Breast epithelium (tissue), 4 donors: ENCODE measurements at places on chromosomes 16 and 17. TPM values are rescaled to one million over a fixed set of nuclear protein-coding genes. Genes with fewer than 3 reads are reported as not detected.

DNA sequence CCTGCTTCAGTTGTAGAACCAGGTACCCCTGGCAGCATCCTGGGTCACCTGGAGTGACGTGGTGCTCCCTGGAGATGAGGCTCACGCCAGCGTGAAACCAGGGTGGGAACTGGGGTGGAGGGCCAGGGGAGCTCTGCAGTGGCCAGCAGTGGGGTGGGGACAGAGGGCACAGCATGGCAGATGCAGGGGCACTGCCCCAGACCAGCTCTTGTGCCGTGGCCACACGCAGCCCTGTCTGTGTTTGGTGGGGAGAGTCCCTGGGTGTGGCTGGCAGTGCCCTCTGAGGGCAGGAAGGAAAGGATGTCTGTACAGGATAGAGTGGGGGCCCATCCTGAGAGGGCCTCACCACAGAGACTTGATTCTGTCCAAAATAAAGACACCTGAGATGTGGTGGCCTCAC lies 24.5 kb downstream of the ZNF750 start:
- no peaks in the 10 kb centered on the region for H3K27me3 ChIP-seq
- no peaks in the 10 kb centered on the region for H3K4me1 ChIP-seq
- no peaks in the 10 kb centered on the region for H3K36me3 ChIP-seq
- H3K27ac ChIP-seq: no peak overlapping the region

The ZFHX3 gene
- 10.8 TPM for total RNA-seq

GRCh38 chr17:4327606-4328005 lies 38.9 kb downstream of the UBE2G1 start:
- peaks cover 13% of the 10 kb centered on the region for H3K4me1 ChIP-seq
- no peak for DNase-seq
- H3K36me3 ChIP-seq: no peaks in the 10 kb centered on the region
- H3K4me3 ChIP-seq: no peak overlapping the region
- no peaks in the 10 kb centered on the region for H3K27me3 ChIP-seq

DNA sequence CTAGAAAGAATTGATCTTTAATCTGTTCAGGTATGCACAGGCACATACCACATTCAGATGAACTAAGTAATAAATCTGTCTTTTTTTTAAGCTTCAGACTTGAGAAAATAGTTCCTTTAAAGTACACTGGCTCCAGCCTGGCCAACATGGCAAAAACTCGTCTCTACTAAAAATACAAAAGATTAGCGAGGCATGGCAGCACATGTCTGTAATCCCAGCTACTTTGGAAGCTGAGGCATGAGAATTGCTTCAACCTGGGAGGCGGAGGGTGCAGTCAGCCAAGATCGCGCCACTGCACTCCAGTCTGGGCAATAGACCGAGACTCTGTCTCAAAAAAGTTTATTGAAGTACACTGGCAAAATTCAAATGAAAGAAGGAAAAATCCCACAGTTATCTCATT lies 111.0 kb upstream of the NETO2 start:
- H3K36me3 ChIP-seq: no peaks in the 10 kb centered on the region
- no peak overlapping the region for H3K27ac ChIP-seq
- no peaks in the 10 kb centered on the region for H3K4me1 ChIP-seq

DNA sequence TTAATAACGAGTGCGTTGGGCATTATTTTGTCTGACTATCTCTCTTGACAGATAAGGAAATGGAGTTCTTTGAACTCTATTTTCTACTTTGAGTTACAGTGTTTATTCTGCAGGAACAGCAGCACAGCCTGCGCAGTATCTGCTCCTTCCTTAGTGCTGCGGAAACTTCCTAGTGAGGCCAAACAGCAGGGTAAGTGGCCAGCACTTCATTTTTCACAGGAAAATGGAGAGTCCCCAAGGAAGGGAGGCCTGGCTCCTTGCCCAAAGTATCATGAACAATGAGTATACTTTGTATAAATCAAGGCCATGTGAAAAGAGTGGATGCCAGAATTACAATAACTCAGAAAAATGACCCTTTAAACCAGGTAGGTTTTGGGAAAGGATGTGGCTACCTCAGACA lies 140.6 kb downstream of the VPS53 start:
- no peak overlapping the region for H3K27ac ChIP-seq
- no peaks in the 10 kb centered on the region for H3K36me3 ChIP-seq
- H3K4me1 ChIP-seq: no peaks in the 10 kb centered on the region
- no peak overlapping the region for H3K4me3 ChIP-seq

DNA sequence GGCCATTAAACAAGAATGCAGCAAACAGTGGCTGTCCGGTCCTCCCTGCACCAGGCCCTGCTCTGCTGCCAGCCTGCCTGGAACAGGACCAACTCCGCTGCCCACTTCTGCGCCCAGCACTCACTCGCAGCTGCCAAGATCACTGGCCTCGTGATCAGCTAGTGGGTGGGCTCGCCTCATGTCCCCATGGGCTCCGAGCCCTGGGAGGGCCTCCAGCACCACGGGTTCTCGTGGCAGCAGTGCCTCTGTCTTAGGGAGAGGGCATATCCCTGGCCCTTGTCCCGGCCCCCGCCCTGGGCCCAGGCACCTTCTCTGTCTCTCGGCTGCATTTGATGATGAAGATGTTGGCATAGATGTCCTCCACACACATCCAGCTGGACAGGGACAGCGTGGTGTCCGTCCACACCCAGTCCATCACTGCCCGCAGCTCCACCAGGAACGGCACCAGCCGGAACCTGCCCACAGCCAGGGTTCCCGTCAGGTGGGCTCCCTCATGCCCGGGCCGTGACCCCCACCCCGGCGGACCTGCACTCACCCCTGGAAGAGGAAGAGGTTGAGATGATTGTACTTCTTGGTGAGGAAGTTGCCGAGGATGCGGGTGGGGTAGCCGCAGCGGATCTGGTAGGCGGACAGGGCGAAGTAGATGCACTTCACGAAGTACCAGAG lies 13.1 kb downstream of the CTU2 start:
- no peak overlapping the region for H3K4me3 ChIP-seq
- H3K36me3 ChIP-seq: peaks cover 21% of the 10 kb centered on the region
- DNase-seq: no peak
- no peak overlapping the region for H3K27ac ChIP-seq

DNA sequence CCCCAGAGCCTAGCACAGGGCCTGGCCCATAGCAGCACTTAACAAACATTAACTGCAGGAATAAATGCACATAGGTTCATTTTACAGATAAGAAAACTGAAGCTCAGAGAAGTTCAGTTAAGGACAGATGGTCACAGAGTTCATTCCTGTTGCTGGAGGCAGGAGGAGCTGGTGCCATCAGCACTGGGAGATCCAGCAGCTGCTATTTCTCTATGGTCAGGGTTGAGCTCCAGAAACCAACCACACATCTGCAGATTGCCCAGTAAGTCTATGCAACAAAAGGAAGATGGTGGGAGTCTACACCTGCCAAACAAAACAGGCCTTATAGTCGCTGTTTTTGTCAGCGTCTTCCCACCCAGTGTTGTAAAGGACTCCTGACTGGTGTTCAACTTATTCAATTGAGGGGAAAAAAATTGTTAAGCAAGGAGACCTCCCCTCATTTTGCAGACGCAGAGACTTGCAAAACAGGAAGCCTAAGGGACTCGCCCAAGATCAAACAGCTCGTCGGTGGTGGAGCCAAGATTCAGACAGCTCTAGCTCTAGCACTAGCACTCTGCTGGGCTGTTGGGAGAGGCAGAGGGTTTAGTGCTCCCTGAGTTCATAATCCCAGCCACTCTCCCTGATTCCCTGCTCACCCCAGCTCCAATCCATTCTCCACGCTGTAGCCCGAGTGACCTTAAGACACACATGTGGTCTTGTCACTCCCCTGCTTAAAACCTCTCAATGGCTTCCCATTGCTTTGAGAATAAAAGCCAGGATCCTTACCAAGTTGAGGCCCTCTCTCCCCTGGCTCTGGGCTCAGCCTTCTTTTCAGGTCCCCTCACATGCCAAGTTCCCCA lies 9.0 kb downstream of the NOG start:
- no peak overlapping the region for H3K27ac ChIP-seq
- no peaks in the 10 kb centered on the region for H3K4me1 ChIP-seq
- no peak overlapping the region for H3K4me3 ChIP-seq
- H3K36me3 ChIP-seq: no peaks in the 10 kb centered on the region
- DNase-seq: no peak

DNA sequence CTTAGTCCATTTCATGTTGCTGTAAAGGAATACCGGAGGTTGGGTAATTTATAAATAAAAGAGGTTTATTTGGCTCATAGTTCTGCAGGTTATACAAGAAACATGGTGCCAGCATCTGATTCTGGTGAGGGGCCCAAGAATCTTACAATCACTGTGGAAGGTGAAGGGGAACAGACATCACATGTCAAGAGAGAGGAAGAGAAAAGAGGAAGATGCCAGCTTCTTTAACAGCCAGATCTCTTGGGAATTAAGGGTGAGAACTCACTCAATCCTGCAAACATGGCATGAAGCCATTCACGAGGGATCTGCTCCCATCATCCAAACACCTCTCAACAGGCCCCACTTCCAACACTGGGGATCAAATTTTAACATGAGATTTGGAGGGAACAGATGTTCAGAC lies 49.5 kb downstream of the BMERB1 start:
- H3K4me3 ChIP-seq: no peak overlapping the region
- no peaks in the 10 kb centered on the region for H3K27me3 ChIP-seq
- no peak for DNase-seq
- H3K36me3 ChIP-seq: no peaks in the 10 kb centered on the region
- no peak overlapping the region for H3K27ac ChIP-seq
- H3K4me1 ChIP-seq: peaks cover 4% of the 10 kb centered on the region

DNA sequence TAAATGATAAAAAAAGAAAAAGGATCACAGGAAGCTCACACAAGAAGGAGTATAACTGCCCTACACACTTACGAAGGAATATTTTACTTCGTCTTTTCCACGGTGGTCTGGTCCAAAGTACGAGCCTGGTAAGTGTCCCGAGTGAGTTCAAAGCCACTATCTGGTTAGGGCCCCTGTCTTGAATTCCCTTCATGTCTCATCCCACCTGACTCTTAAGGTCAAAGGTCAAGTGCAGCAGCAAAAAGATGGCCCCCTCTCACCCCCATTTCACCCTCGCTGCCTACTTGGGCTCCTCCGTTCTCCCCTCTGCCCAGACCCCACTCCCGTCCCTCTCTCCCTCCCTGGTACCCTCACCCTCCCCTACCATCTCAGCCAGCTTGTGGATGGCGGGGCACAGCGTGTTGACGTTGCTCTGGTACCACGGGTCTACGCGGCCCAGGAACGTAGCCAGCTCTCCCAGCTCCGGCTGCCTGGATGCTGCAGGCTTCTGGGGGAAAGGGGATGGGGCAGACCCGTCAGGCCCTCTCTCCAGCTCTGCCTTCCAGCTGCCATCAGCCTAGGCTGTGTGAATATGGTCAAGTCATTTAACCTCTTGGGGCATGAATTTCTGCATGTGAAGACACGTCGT lies 27.8 kb upstream of the MFSD6L start:
- DNase-seq: no peak
- no peaks in the 10 kb centered on the region for H3K36me3 ChIP-seq
- no peaks in the 10 kb centered on the region for H3K27me3 ChIP-seq
- H3K4me1 ChIP-seq: no peaks in the 10 kb centered on the region

- H3K36me3 ChIP-seq: no peaks in the 10 kb centered on the region
- H3K27ac ChIP-seq: no peak overlapping the region
- no peaks in the 10 kb centered on the region for H3K4me1 ChIP-seq
- H3K27me3 ChIP-seq: no peaks in the 10 kb centered on the region
- no peak overlapping the region for H3K4me3 ChIP-seq
- DNase-seq: no peak
Observed at GRCh38 chr16:80527297-80527696, 13.5 kb upstream of the DYNLRB2 start.

- H3K36me3 ChIP-seq: no peaks in the 10 kb centered on the region
- no peak overlapping the region for H3K27ac ChIP-seq
- H3K4me1 ChIP-seq: no peaks in the 10 kb centered on the region
- no peaks in the 10 kb centered on the region for H3K27me3 ChIP-seq
Observed at GRCh38 chr17:56274491-56274890, 121.2 kb downstream of the ANKFN1 start.
